Right lobe of liver (tissue), 6 donors: ENCODE measurements at places on chromosomes 12 and 14. TPM values are rescaled to one million over a fixed set of nuclear protein-coding genes. Genes with fewer than 3 reads are reported as not detected.

DNA sequence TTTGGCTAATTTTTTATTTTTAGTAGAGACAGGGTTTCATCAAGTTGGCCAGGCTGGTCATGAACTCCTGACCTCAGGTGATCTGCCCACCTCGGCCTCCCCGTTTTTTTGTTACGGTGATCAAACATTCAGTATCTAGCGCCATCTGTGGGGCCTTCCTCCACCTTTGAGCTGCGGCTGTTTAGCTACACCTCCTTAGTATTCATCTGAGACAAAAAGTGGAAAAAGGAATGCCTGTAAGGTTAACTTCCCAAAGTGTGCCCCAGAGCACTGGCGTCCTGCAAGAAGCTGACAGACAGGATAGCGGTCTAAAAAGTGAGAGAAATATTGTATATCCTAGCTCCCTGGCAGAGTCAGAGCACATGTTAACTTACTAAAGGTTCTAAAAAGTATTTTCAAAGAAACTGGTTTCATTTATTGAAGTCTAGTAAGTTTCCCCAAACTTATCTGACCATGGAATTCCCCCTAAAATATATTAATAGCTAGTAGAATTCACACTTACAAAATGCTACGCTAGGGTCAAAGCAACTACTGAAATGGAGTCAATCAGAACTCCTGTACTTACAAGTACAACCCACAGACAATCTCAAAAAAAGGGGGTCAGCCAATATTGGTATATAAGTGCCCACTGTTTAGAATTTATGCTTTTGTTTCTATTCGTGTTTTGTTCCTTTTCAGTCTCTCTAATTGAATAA is 59.1 kb downstream of the DUSP16 start:
- DNase-seq, result no peak

Gene TAS2R8
- total RNA-seq, result not detected

GRCh38 chr12:112524676-112525425 is 106.1 kb downstream of the PTPN11 start:
- no peak for DNase-seq

GRCh38 chr12:82870771-82871377 is 184.2 kb downstream of the TMTC2 start:
- DNase-seq, result no peak

GRCh38 chr12:90917431-90917830 is 37.5 kb downstream of the CCER1 start:
- no peak for DNase-seq

DNA sequence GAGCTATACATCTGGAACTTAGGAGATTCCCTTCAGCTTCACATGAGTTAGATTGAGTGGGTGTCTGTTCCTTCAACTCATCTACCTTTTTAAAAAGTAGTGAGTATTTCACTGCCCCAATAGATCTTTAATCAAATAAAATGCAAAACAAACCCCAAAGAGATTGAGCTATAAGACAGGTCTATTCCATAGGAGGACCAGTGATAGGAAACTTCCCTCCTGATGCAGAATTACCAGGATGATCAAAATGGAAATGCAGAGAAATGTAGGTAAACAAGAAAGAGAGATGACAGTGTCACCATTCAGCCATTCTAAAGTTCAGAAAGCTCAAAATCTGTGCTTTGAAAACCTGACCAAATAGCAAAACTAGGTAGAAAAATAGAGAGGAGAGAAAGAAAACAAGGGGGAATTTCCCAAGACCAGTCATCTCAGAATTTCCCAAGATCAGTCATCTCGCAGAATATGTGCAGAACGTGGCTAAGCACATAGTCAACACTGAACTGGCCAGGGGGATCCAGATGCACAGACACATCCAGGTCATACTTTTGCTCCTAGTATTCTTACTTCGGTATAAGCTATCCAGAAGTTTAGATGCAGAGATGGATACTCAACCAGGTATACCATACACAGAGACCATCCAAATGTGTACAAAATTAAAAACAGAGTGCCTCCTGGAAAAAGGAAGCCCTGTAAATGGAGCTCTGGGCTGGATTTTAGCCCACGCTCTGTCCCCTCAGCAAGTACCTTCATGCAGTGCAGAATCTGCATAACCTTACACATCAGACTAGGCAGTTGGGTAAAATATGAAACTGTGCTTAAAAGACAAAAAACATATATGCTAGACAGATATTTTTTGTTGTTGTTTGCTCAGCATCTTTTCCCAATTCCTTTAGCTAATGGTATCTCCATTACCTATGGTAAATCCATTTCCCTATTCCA is 27.4 kb downstream of the SLC41A2 start:
- no peak for DNase-seq

DNA sequence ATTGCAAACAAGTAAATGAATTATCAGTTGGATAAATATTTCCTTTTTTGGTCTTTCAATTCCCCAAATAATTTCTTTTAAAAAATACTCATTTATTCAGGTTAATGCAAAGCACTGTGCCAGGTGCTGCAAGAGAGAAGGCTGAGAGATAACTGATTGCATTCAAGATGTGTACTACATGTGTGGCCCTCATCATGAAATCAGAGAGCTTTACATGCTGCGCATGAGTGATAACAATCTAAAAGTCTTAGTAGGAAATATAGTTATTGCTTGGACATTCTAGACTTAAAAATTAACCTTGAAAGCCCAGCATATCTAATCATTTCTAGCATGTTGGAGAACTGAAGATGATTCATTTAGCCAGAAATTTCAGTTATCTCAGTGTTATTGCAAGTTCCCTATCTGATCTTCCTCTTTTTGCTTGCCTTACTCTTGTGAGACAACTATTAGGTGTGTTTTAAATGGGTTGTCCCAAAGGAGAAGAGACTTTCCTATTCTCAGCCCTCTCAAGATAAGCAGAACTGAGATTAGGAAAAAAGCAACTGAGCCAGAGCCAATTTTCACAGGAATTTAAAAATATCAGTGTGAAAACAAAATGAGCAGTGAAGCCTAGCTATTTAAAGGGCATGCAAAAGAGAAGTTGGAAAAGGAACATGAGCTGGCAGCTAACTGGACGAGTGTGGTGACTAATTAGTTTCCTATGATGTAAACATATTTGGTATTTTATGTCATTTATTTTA is 60.9 kb downstream of the PLEKHA5 start:
- no peak for DNase-seq

Gene GLS2
- total RNA-seq, result 80.6 TPM

Gene MGAT4C
- total RNA-seq, result not detected

GRCh38 chr12:58832-59231 is 7.7 kb upstream of the IQSEC3 start:
- no peak for DNase-seq

Gene AICDA
- not detected for total RNA-seq

Gene PZP
- total RNA-seq, result 158 TPM
